ENCODE measurements at places on chromosomes 13 and 19.

- DNase-seq, result no peak
Observed at GRCh38 chr19:4602173-4602788, 37.0 kb upstream of the TNFAIP8L1 start.

GRCh38 chr13:73259061-73260017 is 200.5 kb downstream of the KLF5 start:
- DNase-seq, result no peak

DNA sequence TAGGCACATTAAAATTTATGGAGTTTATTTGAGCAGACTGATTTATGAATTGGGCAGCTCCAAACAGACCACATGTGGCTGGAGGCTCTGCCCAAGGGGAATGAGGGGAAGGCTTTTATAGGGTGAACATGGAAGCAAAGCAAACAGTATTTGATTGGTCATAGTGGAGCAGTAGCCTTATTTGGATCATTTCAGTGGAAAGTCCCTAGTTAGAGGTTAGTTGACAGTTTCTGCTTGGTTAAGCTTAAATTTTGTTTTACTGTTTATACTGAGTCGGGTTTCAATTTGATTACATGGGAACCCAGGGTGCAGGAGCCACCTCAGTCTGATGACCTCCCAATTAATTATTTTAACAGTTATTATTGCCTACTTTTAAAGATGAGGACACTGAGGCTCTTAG is 140.5 kb downstream of the NDFIP2 start:
- DNase-seq, result no peak

GRCh38 chr19:5104871-5105351 is 136.0 kb downstream of the KDM4B start:
- DNase-seq, result no peak

GRCh38 chr13:112362021-112362420 is 14.1 kb upstream of the SPACA7 start:
- no peak for DNase-seq

- DNase-seq, result peak; percentile 39
Observed at GRCh38 chr13:33678906-33679657, 138.9 kb upstream of the RFC3 start.

DNA sequence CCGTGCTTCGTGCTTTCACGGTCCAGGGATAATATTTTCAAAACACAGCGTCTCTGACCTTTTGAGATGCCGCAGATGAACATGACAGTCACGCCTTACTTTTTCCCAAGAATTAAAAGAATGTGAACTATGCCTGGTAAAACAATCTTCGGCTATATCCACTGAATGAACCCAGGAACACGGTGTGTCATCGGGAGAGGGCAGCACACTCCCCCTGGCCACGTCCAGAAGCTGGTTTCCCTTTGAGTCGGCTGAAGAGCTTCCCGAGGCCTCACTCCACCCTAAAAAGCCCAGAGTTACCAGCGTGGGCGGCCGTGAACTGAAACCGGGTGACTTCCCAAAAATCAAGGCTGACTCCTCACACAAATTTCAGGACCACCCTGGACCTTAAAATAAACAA is 22.9 kb upstream of the SHISA2 start:
- no peak for DNase-seq

GRCh38 chr13:89401264-89401675 is 1730.1 kb downstream of the SLITRK5 start:
- no peak for DNase-seq

DNA sequence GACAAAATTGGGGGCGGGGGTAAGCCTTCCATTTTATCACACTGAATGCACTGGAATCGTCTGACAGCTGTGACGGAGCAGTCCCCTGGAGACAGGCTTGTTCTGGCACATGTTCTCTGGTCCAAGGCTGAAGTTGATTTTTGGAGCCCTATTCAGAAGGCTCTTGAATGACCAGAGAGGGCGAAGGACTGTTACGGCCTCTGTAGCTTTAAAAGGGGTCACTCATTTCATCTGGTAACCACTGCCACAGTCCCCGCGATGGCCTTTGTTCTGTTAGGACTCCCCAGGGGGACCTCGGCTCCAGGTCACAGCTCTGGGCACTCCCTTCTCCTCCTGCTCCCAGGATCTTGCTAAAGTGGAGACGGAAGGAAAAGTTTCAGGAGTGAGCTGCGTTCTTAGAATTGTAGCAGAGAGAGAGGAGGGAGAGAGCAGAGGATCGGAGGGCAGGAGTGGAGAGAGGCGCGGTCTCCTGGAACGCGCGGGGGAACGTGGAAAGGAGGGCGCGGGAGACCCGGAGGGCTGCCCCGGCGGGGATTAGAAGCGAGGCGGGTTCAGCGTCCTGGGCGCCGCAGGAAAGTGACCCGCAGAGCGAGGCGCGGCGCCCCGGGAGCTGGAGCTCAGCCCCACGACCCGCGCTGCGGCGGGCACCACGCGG is 134.3 kb upstream of the MYO16 start:
- DNase-seq, result no peak

DNA sequence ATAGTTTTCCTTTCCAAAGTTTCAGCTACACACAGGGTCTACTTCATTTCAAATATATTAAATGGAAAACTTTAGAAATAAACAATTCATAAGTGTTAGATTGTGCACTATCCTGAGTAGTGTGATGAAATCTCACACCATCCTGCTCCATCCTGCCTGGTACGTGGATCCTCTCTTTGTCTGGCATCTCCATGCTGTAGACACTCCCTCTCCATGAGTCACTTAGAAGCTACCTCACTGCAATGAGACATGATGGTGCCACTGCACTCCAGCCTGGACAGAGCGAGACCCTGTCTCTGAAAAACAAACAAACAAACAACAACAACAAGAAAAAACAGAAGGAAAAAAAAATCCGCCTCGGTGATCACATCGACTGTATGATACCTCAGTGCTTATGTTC is 191.8 kb downstream of the PCCA start:
- DNase-seq, result no peak

DNA sequence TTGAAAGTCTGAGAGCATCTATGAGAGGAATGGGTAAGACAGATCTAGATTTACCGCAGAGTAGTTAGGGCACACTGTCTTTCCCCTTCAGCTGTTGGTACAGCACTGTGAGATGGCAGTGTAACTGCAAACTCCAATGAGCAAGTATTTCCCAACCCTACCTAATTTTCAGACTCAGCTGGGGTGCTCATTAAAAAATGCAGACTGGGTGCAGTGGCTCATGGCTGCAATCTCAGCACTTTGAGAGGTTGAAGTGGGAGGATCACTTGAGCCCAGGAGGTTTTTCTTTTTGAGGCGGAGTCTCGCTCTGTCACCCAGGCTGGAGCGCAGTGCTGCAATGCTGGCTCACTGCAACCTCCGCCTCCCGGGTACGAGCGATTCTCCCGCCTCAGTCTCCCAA is 12.6 kb downstream of the QPCTL start:
- DNase-seq, result no peak

GRCh38 chr19:55251341-55252081 is 7.3 kb downstream of the PPP6R1 start:
- DNase-seq, result no peak

- DNase-seq, result no peak
Observed at GRCh38 chr13:99962242-99962641, 9.3 kb downstream of the ZIC5 start.

DNA sequence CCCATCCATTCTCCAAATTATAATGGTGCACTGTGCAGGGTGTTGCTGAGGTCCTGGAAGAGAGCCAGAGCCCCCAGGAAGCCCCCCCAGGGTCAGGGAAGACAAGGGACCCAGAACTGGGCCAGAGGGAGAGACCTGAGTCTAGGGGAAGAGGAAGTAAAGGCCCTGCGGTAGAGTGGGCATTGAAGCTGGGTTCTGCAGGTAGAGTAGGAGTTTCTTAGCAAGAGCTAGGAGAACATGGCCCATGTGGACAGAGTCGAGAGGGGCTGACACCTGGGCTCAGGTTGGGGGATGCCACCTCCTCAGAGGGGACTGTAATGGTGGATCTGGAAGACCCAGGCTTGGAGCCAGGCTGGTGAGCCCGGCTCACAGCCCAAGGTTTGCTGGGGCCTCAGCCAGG is 17.0 kb upstream of the ONECUT3 start:
- no peak for DNase-seq

- DNase-seq, result peak; percentile 96
Observed at GRCh38 chr19:11155373-11156120, at the start of gene SPC24. Gene SPC24 (minus strand): TSS chr19:11155782. CDS start chr19:11155776, 6 bp downstream.

GRCh38 chr19:10546817-10547216 is 3.1 kb downstream of the ATG4D start:
- no peak for DNase-seq

DNA sequence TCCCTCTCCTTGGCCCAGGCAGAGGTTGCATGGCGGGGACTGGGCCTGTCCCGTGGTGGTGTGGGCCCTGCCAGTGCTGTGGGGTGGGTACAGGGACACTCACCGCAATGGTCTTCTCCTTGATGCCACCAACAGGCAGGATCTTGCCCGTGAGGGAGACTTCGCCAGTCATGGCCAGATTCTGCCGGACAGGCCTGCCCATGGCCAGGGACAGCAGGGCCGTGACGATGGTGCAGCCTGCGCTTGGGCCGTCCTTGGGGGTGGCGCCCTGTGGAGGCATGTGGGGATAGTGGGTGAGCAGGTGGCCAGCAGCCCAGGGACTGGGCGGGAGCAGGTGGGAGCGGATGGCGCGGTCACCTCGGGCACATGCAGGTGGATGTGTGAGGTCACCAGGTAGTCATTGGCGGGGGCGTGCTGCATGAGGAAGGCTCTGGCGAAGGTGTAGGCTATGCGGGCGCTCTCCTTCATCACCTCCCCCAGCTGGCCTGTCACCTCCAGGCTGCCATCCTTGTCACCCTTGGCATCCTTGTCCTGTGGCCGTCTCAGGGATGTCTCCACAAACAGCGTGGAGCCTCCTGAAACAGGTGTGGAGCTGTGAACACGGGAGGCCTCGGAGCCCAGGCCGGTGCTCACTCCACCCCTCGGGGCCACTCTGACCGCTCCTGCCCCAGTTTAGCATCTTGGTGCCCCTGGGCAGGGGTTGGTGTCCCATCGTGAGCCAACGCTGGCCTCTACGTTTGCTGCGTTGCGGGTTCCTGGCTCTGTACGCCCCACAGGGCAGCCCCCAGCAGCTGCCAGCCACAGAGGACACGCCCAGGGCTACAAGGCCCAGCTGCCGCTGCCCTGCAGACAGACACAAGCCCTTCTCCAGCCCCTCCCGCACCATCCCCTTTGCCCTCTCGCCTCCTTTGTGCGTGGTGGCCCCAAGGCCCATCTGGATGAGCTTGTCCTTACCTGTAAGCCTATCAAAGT is 3.4 kb downstream of the RPL36 start:
- DNase-seq, result peak; percentile 30

- no peak for DNase-seq
Observed at GRCh38 chr13:41428155-41428554, 29.2 kb upstream of the RGCC start.

- DNase-seq, result no peak
Observed at GRCh38 chr13:114309806-114310410, 4.4 kb upstream of the CHAMP1 start.

- DNase-seq, result no peak
Observed at GRCh38 chr13:107170270-107170931, 602.5 kb upstream of the ARGLU1 start.

DNA sequence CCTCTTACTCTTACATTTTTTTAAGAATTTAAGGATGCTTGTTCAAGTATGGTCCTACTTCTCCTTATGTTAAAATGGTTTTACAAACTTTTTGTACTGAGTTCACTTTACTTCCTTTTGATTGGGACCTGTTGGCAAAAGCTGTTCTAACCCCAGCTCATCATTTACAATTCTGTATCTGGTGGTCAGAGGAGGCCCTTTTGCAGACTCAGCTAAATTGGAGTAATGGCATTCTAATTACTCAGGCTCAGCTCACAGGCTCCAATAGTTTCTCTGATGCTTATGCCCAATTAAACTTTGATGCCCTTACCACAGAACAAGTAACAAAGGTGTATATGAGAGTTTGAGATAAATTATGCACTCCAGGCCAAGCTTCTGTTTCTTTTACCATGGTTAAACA is 1632.0 kb downstream of the UQCRFS1 start:
- no peak for DNase-seq

DNA sequence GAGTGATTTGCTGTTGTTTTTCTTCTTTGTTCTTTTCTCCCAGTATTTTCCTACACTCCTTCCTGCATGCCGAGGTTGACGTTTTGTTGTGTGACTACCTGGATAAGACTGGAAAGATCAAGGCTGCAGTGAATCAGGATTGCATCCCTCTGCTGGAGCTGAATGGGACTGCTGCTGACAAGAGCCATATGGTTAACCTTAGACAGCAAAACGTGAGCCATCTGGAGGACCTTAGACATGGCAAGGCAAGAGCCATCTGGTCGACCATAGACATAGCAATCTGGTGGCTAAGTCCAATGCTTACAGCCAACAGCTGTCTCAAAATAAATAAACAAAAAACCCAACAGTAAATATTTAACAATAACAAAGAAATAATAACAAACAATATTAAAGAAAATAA is 42.6 kb upstream of the ZNF91 start:
- DNase-seq, result no peak

DNA sequence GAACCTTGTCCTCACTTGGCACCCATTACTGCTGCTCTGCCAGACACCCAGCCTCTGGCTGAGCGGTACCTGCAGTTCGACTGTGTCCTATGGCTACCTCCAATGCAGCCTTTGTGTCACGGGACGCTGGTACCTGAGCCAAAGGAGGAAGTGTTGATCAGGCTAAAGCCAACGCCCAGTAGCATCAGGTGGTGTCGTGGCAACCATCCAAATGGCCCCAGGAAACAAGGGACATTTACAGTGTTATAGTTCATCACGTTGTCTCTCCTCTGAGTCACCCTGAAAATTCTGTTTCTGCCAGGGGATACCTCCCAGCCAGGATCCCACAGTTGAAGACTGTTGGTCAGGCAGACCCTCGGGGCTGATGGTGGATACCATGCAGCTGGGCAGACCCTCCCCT is 10.1 kb downstream of the RHPN2 start:
- no peak for DNase-seq

GRCh38 chr13:102830646-102831045 is 15.2 kb upstream of the ERCC5 start:
- DNase-seq, result peak; percentile 31

DNA sequence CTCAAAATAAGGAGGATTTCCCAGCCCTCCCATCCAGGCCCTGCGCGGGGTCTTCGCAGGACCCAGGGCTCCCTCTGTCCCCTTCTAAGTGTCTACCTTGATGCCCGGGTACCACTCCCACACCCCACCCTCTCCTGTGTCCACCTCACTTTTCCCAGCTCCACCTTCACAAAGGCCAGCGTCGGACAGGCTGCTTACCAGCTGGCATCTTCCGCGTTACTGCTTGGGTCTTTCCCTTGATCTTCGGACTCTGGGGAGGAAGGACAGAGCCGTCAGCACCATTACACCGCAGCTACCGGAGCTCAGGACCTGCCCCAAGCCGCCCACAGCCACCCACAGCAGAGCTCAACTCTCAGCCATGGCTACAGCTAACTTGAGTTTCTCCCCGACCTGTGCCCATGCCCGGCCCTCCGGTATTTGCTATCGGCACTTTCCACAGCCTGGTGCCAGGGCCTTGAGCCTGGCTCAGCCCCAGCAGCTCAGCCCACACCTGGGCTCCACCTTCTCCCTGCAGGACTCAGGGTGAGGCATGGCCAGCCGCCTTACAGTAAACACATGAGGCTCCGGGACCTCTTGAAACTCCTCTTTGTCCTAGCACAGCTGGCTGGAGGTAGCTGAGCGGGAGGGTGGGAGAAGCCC is 3.8 kb downstream of the C13orf46 start:
- DNase-seq, result peak; percentile 46

- no peak for DNase-seq
Observed at GRCh38 chr13:37657134-37657533, 58.6 kb upstream of the POSTN start.

Data from left ventricle myocardium superior (tissue), 1 donor.